Activated T-cell treated with anti-CD3 and anti-CD28 coated beads for 24 hours (primary cell): ENCODE measurements at places on chromosomes 5 and 9.
A peak's percentile ranks its signal among the peaks of the same experiment; 100 is the strongest.

- DNase-seq, result no peak
Observed at GRCh38 chr9:114671605-114672004, 10.4 kb downstream of the TEX48 start.

- DNase-seq, result peak; percentile 64
Observed at GRCh38 chr9:131178382-131178781, 53.0 kb downstream of the NUP214 start.

DNA sequence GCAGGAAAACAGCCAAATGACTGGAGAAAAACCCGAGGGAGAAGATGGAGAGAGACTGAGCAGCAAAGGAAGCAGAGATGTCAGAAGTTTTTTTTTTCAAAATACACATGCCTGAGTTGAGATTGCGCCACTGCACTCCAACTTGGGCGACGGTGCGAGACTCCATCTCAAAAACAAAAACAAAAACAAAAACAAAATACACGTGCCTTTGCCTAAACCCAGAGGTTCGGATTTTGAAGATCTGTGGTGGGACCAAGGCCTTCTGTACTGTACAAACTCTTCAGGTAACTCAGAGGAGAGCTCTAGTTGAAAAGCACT, 38.8 kb upstream of the FBXW11 start:
- DNase-seq, result no peak

DNA sequence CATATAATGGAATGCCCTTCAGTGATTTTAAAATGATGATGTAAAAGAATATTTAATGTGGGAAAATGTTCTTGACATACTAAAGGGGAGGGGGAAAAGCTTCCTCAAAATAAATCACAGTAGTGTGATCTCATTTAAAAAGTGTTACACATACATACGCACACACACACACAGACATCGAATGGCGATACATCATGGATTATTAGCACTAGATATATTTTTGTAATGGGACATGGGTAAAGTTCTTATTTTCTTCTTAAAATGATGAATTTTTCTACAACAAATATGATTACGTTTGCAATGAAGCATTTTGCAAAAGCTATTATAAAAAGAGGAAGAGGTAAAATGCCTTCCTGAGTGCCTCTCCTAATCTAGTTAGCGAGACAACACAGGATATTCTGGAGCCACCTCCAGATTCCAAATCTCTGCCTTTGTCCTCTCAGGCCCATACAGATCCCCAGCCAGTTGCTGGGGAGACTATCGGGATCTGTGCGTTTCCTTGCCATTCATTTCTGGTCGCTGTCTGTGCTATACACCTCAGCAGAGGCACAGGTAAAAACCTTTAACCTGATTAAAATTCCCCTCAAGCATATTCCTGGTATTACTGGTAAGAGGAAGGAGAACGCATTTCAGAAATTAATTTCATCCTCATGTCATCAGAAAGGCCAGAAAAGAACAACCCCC, 69.6 kb downstream of the SLC28A3 start:
- DNase-seq, result no peak

GRCh38 chr5:80246995-80247729, 8.7 kb downstream of the SERINC5 start:
- DNase-seq, result peak; percentile 39

GRCh38 chr5:63164838-63165535, 586.4 kb downstream of the LRRC70 start:
- no peak for DNase-seq
